ENCODE measurements at places on chromosomes 11 and 22.

- no peak for DNase-seq
Measured at GRCh38 chr11:70493891-70494290, 95.6 kb downstream of the CTTN start.

- DNase-seq, result no peak
Measured at GRCh38 chr11:15818132-15818842, 538.1 kb downstream of the SOX6 start.

DNA sequence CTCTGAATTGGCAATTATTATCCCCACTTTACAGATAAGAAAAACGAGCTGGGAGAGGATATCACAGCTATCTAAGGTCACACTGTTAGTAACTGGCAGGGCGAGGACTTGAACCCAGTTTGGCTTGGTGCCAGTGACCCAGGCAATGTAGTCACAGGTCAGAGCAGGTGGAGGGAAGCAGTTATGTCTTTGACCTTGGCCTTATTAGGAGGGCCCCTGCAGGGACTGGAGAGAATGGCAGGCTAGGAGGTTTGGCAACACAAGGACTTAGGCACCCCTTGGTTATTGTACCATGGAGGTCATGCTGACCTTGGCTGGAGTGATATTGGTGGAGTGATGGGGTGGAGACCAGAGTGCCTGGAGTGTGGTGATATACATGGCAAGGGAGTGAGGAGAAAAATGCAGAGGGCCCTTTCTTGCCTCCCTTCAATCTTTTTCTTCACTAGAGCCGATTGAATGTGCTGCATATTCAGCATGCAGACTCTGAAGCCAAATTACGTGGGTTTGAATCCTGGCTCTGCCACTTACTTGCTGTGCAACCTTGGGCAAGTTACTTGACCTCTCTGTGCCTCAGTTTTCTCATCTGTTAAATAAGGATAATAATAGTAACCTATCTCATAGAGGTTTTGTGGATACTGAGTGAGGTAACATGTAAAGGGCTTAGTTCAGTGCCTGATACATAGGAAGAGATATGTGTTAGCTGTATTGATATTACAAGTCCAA, 92.7 kb upstream of the TBCEL start:
- no peak for DNase-seq

DNA sequence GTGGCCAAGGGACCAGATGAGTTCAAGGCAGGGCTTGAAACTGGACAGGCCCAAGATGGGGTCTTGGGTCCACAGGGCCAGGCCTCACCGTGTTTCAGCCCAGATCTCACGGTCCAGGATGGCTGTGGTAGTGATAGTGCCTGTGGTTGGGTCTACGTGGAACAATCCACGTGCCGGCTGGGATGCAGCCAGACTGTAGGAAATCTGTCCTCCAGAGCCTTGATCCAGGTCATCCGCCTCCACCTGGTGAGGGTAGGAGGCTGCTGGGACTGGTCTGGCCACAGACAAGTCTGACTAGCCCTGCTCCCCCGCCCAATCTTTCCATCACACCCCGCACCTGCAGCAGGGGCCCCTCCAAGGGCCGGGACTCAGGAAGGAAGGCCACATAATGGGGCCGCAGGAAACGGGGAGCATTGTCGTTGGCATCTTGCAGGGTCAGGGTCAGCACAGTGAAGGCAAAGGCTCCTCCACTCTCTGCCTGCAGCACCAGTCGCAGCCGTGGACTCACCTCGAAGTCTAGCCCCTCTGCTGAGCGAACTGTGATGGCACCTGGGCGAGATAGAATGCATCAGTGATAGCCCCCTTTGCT, 6.7 kb upstream of the TPP1 start:
- no peak for DNase-seq

GRCh38 chr11:126422446-126422845, 67.0 kb downstream of the ST3GAL4 start:
- DNase-seq, result no peak

DNA sequence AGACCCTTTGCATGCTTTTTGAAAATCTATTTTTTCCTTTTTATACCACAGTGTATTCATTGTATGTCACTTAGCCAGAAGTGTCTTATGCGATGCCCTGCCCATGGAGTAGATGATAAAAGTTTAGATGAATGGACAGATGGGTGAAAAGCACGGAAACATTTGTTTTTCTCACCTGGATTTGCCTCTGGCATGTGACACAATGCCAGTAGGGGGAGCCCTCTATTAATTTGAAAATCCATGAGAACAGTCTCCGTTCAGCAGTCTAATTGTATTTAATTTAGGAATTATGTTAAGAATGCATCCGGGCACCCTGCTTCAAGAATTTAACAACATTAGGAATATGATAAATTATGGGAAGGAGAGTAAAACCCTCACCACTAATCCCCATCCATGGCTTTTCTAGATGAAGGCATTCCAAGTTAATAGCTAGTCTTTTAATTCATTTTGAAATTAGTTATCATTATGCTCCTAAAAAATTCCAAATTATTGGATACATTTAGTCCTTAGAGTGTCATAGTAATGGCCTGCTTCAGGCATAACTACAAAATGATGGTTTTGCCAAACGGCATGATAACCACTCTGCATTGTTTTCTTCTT, 55.3 kb upstream of the ALKBH3 start:
- DNase-seq, result no peak

DNA sequence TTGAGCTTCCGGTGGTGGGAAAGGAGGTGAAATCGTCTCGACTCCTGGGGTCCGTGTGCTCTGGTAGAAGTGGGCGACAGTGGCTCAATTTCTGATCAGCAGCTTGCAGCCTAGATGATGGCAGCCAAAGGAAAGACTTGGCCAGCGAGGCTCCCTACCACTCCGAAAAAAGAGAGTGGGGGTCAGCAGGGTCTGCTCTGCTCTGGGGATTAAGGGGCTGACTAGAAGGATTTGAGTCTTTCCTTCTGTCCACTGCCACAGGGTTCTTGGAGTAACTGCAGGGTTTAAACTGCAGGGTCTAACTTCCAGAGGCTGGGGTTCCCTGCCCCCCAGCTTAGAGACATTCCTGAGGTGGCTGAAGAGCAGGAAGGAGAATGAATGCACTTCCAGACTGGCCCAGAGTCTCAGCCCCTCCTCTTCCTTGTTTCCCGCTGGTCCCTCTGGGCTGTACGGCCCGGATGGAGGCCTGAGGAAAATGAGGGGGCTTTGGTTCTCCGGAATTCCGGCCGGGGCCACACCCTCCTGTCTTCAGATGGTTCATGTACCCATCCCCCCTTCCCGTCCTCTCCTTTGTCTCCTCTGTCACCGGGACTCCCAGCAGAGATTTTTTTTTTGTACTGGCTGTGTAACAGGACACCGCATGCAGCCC, 907 bp downstream of the SERPINH1 start:
- DNase-seq, result no peak

GRCh38 chr11:64276653-64277431, 7.6 kb downstream of the BAD start:
- DNase-seq, result no peak

DNA sequence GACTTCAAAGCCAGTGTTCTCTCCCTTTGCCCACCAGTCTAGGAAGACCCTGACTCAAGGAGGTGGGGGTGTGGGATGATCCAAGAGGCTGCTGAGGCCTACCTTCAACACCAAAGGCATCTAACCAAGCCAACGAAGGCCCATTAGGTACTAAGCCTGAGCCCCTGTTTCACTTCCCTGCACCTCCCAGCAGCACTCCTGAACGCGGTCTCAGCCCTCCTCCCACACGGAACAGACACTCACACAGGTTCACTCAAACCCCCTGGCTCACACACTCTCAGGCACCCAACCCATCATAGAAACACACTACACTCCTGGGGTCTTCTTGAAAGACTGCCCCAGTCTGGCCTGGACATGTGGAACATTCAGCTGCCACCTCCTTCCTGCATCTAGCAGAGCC, 40.7 kb downstream of the SLC22A12 start:
- DNase-seq, result no peak

DNA sequence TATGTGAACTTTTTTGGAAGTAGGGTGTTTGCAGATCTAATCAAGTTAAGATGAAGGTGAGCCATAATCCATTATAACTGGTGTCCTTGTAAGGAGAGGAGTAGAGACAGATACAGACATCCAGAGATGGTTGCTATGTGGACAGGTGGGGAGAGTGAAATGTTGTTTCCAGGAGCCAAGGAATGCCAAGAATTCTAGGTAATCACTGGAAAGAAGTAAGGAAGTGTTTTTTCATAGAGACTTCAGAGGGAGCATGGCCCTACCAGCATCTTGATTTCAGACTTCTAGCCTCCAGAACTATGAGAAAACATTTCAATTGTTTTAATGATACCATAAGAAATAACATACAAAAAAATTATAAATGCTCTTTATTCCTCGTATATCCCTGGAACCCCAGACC, 320.5 kb upstream of the ANO3 start:
- no peak for DNase-seq

DNA sequence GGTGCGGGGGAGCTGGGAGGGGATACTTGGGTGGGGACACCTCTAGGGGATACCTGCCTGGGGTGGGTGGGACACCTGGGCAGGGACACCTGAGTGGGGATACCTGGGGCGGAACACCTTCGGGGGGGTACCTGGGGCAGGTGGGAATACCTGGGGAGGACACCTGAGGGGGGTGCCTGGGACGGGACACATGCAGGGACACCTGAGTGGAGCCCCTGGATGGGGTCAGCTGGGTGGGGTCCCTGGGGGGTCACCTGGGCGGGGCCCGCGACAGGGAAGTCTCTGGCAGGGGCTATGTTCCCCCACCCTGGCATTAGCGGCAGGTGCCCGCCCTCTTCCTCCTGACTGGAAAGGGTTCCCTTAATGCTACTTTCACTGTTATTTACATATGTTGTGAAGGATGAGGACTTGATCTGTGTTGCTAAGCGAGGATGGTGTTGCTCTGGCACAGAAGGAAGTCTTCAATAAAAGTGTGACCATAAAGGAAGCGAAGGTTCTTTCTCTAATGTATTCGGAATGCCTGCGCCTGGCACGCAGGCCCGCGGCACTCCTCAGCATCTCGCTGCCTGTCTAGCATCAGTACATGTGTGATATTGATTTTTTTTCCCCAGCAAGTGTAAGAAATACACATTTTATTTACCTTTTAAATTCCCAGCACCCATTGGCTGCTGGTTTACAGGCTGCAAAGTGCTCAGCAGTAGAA, 801.7 kb downstream of the BRD1 start:
- DNase-seq, result no peak

GRCh38 chr11:126311401-126312291, 7.8 kb downstream of the DCPS start:
- DNase-seq, result no peak

DNA sequence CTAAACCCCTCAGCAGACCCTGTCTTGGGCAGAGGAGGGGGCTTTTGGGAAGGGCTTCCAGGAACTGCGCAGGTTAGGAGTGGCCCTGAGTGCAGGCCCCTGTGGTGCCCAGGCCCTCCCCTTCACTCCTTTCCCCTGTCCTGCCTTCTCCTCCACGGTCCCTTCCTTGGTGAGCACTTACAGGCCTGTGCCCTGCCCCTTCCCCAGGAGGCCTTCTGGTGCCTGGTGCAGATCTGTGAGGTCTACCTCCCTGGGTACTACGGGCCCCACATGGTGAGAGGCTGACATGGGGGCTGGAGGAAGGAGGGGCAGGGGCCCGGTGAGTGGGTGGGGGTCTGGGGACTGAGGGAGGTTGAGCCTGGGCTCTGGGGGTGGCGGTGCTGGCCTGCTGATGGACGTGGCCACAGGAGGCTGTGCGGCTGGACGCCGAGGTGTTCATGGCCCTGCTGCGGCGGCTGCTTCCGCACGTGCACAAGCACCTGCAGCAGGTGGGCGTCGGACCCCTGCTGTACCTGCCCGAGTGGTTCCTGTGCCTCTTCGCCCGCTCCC, 2.6 kb downstream of the TBC1D10C start:
- no peak for DNase-seq

GRCh38 chr11:112899235-112900006, 61.8 kb upstream of the NCAM1 start:
- DNase-seq, result no peak

- DNase-seq, result no peak
Measured at GRCh38 chr11:110763249-110764011, 51.2 kb upstream of the ARHGAP20 start.

DNA sequence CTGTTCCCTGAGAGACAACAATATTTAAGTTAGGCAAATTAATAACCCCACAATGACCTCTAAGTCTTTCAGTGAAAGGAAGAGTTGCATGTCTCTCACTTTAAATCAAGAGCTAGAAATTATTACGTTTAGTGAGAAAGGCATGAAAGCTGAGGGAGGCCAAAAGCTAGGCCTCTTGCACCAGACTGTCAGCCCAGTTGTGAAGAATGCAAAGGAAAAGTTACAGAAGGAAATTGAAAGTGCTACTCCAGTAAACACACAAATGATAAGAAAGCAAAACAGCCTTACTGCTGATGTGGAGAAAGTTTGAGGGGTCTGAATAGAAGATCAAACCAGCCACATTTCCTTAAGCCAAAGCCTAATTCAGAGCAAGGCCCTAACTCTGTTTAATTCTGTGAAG, 45.0 kb downstream of the BBOX1 start:
- no peak for DNase-seq

DNA sequence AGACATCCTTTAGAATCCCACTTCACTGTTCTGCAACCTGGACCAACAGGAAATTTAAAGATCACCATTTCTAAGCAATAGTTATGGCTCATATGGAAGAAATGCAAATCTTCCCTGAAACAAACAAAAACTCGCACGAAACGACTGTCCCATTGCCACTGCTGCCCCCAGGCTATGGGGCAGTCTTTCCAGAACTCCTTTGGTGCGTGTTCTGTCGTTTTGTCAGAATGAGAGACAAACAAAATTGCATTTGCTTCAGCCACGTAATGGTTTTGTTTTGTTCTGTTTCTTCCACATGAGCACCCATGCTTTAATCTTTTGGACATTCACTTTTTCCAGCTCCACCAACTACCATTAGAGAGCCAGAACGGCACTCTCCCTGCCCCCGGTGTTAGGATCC, 10.8 kb upstream of the FBLN1 start:
- DNase-seq, result no peak

GRCh38 chr11:2508793-2509192, 64.0 kb downstream of the KCNQ1 start:
- DNase-seq, result no peak

DNA sequence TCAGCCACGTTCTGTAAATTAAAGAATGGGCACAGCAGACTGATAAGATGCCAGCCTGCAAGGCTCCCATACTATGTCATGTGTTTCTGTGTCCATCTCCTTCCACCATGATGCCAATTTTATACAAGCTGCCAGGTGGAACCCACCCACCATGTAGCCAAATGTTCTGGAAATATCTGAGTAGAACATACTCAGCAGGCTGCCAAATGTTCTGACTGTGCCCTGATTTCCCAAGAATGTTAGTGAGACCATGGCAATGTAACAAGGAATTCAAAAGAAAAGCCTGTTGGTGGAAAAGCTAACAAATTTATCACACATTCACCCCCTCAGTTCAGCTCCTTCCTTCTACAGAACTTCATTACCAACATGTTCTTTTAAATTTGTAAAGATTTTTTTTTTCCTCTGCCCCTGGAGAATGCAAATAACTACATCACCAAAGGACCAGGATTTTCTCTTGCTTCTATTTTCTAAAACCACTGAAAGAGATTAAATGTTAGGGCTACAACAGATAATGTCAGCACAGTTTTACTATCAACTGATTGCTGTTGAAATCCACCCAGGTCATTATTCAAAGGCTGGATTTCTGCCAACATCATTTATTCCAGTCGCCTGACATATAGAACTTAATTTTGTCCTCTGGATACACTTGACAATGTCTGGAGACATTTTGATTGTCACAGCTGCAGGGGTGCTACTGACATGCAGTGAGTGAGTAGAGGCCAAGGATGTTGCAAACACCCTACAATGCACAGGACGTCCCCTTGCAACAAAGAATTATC, 3.1 kb downstream of the DMC1 start:
- no peak for DNase-seq

- DNase-seq, result no peak
Measured at GRCh38 chr11:128361451-128362020, 225.8 kb downstream of the ETS1 start.

- DNase-seq, result no peak
Measured at GRCh38 chr11:94241896-94242295, 62.5 kb upstream of the IZUMO1R start.
